ENCODE measurements at places on chromosomes 4 and X.

DNA sequence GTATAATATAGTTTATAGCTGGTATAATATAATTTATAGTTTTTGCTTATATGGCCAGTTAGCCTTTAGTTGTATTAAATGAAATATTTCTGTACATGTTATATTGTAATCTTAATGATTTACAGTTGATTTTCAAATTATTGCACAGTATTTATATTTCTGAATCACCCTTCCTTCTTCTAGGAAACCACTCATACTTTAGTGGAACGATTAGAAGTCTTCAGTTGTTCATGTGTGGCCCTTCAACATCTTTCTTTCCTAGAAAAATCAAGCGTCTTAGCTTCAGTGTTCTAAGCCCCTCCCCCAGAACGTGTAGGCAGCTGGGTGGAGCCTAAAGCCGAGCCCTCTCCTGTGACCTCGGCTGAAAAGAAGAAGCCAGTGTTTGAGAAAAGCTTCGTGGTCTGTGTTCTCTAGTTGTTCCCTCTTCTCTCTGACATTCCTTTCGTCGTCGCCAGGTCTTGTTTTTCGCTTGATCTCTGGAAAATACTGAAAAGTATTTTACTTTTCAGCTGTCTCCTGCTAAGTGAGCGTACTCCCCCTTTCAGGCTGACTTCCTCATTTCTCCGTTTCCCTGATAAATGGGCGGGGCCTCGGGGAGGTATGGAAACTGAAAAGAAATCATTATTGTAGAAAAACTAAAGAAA is at the start of gene C4orf33:
C4orf33 (plus strand) TSS at position 342 of the 644 bp plus-strand sequence. CDS start 6,459 bp downstream, outside the sequence.
- peak; percentile 85 for DNase-seq

- DNase-seq: no peak
These were observed 132.3 kb upstream of the VCX3A start for GRCh38 chrX:6667048-6667768.

DNA sequence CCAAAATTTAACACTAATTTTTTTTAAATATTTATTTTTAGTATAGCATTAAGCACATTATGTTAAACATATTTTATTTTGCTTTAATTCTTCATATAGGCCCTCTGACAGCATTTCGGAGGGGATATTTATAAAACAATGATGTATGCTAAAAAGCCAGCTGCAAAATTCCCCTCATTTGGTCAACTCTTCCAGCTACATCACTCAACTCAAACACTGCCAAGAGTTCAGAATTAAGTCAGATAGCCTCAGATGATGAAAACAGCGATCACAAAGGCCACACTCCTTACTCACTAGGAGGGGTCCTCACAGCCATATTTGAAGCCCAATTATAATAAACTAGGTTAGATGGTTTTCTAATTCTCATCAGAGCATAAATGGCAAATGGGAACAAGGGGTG is 146.6 kb downstream of the ADAMTS3 start:
- DNase-seq: no peak

DNA sequence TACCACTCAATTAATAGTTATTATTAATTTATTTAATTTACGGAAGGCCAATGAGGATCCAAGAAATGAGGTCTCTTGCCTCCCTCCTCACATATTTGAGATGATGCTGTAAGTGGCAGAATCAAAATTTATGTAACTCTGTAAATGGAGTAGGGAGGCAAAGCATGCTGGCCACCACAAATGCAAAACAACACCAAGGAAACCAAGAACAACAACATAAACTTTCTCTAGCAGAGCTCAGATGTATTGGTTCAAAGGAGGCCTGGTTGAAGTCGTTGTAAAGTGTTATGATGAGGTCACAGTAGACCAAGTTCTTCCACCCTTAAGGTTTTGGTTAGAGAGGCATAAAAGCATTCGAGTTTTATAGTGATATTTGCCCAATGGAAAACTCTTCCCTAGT is 194.8 kb upstream of the FAT1 start:
- DNase-seq: no peak

DNA sequence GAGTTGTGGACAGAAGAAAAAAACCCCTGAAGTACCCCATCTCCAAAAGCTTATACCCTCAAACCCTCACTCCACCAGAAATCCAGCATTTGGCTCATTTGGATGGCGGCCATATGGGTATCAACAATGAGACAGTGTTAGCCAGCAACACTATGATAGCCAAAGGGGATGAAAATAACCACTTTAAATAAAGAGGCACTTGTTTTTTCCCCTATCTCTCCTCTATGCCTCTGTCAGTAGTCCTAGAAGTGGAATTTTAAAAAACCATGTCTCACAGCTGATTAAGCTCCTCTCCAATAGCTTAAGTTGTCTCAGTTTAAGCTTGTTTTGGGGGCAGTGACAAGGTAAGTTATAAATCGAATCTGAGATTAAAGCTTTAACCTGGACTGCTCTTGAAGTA is 124.0 kb downstream of the MOSPD2 start:
- DNase-seq: no peak

DNA sequence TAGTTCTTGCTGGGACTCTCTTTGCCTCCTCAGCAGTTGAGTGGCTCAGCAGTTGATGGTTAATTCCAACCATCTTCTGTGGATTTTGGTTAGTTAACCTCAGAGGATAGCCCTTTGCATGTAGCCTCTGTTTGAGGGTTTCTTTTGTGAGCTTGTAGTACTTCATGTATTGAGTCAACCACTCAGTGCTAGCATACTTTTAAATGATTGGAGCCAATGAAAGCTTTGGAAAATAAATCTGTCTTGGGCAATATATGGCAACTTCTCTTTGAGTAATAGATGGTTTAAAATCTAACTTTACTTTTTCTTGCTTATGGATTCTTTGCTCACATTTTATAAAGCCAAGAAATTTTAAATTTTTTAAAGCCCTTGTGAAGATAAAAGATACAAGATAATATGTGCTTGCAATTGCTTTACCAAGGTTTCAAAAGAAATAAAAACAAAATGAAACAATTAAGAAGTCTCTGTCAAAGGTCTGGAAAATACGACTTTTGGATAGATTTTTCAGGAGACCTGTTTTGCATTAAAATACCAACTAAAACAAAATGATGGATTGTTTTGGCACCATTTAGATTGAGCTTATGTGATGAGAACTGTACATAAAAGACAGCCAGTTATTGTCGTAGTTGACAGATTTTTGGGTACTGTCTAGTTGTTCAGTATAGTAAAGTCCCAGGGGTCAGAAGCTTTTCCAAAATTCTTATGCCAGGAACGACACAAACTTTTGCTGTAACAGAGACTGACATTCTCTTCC is 181.9 kb downstream of the SPRY1 start:
- DNase-seq: no peak

- no peak for DNase-seq
These were observed 136.2 kb downstream of the CPXCR1 start for GRCh38 chrX:88883200-88883599.

GRCh38 chr4:104531390-104531789 is 36.7 kb upstream of the CXXC4 start:
- DNase-seq: no peak

All from activated CD4-positive, alpha-beta T cell treated with anti-CD3 and anti-CD28 coated beads, Interleukin-2, Interleukin-6, amounts not matched to agents 100 ng/mL and 50 ng/mL, durations not matched to agents 16 hours and 8 hours (primary cell).